Testis (tissue), 5 donors: ENCODE measurements at places on chromosomes 12 and 14.

- H3K36me3 ChIP-seq, result no peaks in the 10 kb centered on the region
- no peaks in the 10 kb centered on the region for H3K27me3 ChIP-seq
- no peak for DNase-seq
- H3K4me1 ChIP-seq, result no peaks in the 10 kb centered on the region
Measured at GRCh38 chr14:97603201-97603600, 806.0 kb downstream of the VRK1 start.

DNA sequence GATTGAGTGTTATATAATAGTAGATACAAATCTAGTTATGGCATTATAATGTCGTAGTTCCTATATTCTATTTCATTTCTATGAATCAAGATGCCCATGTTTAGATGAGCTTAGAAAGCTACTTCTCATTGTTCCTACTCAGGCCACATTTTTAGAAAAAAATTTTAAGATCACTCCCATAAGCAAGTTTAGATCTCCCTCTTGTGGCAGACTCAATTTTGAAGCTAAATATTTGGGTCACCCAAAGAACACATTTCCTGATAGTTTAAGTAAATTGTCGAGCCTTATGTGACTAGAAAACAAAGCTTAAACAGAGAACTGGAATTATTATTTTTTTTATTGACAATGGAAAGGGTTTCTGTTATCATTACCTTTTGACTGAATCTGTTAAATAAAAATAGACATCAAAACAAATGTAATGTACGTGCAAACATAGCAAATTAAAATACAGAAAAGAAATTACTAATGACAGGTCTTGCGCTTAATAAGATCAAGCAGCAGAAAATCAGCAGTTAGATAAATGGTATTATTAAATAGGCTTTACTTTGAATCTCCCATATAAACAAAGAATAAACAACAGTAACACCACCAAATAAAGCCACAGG is 180.2 kb downstream of the ACSS3 start:
- H3K36me3 ChIP-seq, result no peaks in the 10 kb centered on the region
- H3K27me3 ChIP-seq, result no peaks in the 10 kb centered on the region
- H3K27ac ChIP-seq, result no peak overlapping the region
- DNase-seq, result no peak

DNA sequence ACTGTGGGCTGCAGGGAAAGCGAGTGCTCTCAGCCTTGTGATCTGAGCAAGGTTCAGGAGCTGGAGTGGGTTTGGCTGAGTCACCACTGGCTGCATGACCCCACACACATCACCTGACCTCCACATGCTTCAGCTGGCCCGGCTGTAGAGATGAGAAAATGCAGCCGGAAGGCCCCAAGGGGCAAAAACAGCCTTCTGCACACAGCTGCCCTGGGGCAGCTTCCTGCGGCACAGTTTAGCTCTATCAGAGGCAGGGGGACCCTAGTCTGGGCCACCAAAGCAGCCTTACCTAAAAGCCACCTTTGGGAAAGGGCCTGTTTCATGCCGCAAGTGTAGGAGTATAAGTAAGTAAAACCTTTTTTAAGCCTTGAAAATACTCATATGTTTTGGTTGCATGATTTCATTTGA is 123.3 kb downstream of the SSPN start:
- H3K27ac ChIP-seq, result no peak overlapping the region
- no peaks in the 10 kb centered on the region for H3K27me3 ChIP-seq
- no peaks in the 10 kb centered on the region for H3K36me3 ChIP-seq
- peak; percentile 80 for DNase-seq

DNA sequence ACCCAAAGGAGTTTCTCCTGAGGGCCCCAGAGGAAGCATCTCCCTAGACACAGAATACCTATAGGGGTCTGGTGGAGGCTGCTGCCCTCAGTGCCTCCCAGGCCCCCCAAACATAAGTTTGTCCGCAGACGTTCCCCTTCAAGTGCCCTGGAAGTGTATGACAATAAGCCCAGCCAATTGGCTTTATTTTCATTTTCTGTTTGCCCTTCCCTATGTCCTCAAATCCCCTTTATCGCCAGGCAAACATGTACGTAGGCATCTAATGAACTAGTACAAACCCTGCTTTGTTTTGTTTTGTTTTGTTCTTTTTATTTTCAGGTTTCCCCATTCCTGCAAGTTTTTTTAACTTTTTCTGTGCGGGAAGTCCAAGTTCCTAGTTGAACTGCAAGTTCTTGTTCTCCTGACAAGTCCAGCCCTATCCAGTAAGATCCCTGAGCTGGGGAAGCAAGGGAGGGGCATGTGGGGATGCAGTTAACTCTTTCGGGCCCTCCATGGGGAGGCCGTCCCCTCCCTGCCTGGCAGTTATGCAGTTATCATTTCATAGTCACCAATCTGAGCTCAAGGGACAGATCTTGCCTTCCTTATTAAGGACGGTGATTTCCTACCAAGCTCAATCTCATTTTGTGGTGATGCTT is 141.9 kb downstream of the KCNA5 start:
- peak overlapping the region; percentile 12 for H3K4me3 ChIP-seq
- no peaks in the 10 kb centered on the region for H3K36me3 ChIP-seq
- DNase-seq, result no peak
- no peaks in the 10 kb centered on the region for H3K4me1 ChIP-seq
- no peaks in the 10 kb centered on the region for H3K27me3 ChIP-seq
- no peak overlapping the region for H3K27ac ChIP-seq

GRCh38 chr12:107891967-107892366 is 117.5 kb downstream of the ASCL4 start:
- H3K27ac ChIP-seq, result no peak overlapping the region
- peak; percentile 40 for DNase-seq
- H3K4me3 ChIP-seq, result no peak overlapping the region
- no peaks in the 10 kb centered on the region for H3K27me3 ChIP-seq
- no peaks in the 10 kb centered on the region for H3K36me3 ChIP-seq
- H3K4me1 ChIP-seq, result no peaks in the 10 kb centered on the region

DNA sequence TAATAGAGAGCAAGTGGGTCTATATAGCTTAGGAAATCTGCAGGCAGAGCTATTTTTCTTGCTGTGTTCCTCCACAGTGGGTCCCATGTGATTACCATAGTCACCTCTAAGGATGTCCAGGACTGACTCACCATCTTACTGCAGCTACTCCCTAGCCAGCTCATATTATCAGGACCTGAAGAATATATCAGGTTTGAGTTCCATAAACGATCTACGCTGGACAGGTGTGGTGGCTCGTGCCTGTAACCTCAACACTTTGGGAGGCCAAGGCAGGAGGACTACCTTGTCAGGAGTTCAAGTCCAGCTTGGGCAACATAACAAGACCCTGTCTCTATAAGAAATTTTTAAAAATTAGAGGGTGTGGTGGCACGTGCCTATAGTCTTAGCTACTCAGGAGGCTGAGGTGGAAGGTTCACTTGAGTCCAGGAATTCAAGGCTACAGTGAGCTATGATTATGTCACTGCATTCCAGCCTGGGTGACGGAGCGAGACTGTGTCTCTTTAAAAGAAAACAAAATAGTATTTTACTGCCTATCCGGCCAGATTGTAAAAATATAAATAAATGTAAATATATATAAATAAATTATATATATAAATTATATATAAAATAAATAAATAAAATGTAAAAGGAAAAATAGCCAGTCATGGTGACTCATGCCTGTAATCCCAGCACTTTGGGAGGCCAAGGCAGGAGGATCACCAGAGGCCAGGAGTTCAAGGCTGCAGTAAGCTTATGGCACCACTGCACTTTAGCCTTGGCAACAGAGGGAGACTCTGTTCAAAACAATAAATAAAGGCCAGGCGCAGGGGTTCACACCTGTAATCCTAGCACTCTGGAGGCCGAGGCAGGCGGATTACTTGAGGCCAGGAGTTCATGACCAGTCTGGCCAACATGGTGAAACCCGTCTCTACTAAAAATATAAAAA is 6.9 kb upstream of the SPRYD4 start:
- no peaks in the 10 kb centered on the region for H3K36me3 ChIP-seq
- DNase-seq, result no peak
- H3K4me3 ChIP-seq, result no peak overlapping the region
- H3K27me3 ChIP-seq, result no peaks in the 10 kb centered on the region
- H3K4me1 ChIP-seq, result no peaks in the 10 kb centered on the region

GRCh38 chr12:72094490-72094889 is 155.8 kb downstream of the TPH2 start:
- H3K27me3 ChIP-seq, result no peaks in the 10 kb centered on the region
- no peaks in the 10 kb centered on the region for H3K4me1 ChIP-seq
- H3K4me3 ChIP-seq, result no peak overlapping the region
- no peaks in the 10 kb centered on the region for H3K36me3 ChIP-seq

- DNase-seq, result peak; percentile 29
- H3K27ac ChIP-seq, result no peak overlapping the region
- no peaks in the 10 kb centered on the region for H3K27me3 ChIP-seq
- H3K4me1 ChIP-seq, result no peaks in the 10 kb centered on the region
- no peaks in the 10 kb centered on the region for H3K36me3 ChIP-seq
Measured at GRCh38 chr14:93788543-93789227, 400 bp upstream of the PRIMA1 start.

DNA sequence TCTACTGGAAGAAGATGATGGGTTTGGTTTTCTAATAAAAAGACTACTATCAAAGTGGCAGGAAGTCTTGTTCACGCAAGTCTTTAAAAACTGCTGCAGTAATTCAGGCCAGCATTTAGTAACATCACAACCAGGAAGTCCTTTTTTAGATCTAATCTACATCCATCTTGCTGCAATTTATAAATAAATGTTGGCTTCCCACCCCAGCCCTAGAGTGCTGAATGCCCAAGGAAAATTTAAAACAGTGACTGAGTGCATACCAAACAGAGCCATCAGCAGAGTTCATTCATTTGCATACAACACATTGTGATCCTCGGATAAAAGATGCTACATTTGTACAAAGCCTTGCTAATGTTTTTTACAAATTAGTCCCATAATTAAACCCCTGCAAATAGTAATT is 72.1 kb downstream of the PHLDA1 start:
- no peak overlapping the region for H3K4me3 ChIP-seq
- H3K4me1 ChIP-seq, result no peaks in the 10 kb centered on the region
- H3K27ac ChIP-seq, result no peak overlapping the region
- DNase-seq, result no peak
- H3K36me3 ChIP-seq, result no peaks in the 10 kb centered on the region

DNA sequence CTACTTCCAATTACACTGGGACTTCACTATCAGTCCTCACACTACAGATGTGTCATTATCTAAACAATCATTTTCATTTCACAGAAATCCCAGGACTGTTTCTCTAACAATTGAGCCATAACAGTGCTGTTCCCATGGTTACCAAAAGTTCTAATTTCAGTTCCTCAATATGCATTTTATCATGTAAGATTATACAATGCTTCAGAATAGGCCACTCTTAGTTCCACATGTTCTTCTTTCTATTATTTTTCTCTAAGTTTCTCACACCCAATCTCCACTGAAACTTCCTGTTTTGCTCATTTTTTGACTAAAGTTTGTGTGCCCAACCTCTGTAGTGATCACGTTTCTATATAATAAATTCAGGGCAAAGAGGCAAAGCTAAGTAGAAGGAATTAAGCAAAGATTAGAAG is 185.8 kb downstream of the DUSP6 start:
- no peak overlapping the region for H3K4me3 ChIP-seq
- H3K4me1 ChIP-seq, result no peaks in the 10 kb centered on the region
- H3K27me3 ChIP-seq, result no peaks in the 10 kb centered on the region
- no peak overlapping the region for H3K27ac ChIP-seq

DNA sequence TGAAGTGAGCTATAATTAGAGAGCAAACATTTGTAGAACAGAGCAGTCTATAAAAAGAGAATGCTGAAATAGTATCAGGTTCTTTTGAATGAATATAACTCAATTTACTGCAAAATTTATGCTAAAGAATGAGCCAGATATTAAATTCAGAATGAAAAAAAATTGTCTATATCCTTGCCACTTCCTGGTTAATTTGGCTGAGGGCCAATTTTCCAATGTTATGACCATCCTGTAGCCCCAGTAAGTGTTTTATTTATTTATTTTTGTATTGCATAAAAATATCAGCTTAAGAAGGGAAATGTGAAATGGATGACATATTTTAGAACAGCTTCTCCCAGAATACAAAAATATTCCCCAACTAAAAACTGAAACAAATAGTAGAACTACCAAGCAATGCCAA is 263.4 kb downstream of the SOX5 start:
- H3K27me3 ChIP-seq, result no peaks in the 10 kb centered on the region
- DNase-seq, result no peak
- H3K4me1 ChIP-seq, result no peaks in the 10 kb centered on the region
- H3K27ac ChIP-seq, result no peak overlapping the region

DNA sequence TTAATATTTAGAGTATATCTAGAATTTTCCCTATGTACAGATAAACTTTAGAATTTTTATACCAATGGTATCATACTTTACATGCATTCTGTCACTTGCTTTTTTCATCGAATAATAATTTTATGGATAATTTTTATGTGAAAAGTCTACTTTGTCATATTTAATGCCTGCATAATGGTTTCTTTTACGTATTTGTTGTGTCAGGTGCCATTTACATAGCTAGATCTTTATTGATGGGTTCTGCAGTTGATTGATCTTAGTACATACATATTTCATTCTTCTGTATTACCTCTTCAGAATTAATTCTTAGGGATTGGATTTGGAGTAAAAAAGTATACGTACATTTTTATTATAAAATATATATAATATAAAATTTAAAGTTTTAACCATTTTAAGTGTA is 77.7 kb upstream of the NEDD1 start:
- H3K27me3 ChIP-seq, result no peaks in the 10 kb centered on the region
- H3K27ac ChIP-seq, result no peak overlapping the region
- DNase-seq, result no peak
- no peaks in the 10 kb centered on the region for H3K4me1 ChIP-seq

- DNase-seq, result peak; percentile 63
- no peaks in the 10 kb centered on the region for H3K4me1 ChIP-seq
- no peaks in the 10 kb centered on the region for H3K27me3 ChIP-seq
- H3K36me3 ChIP-seq, result no peaks in the 10 kb centered on the region
- no peak overlapping the region for H3K27ac ChIP-seq
Measured at GRCh38 chr12:67161322-67161918, 107.7 kb upstream of the CAND1 start.

GRCh38 chr12:132660052-132660451 is 27.1 kb downstream of the POLE start:
- H3K36me3 ChIP-seq, result no peaks in the 10 kb centered on the region
- no peaks in the 10 kb centered on the region for H3K4me1 ChIP-seq
- H3K27ac ChIP-seq, result no peak overlapping the region
- H3K27me3 ChIP-seq, result no peaks in the 10 kb centered on the region
- no peak overlapping the region for H3K4me3 ChIP-seq

GRCh38 chr14:91942946-91943345 is 4.5 kb downstream of the FBLN5 start:
- no peaks in the 10 kb centered on the region for H3K36me3 ChIP-seq
- no peaks in the 10 kb centered on the region for H3K27me3 ChIP-seq
- no peak overlapping the region for H3K27ac ChIP-seq
- H3K4me3 ChIP-seq, result no peak overlapping the region

- H3K27me3 ChIP-seq, result no peaks in the 10 kb centered on the region
- H3K36me3 ChIP-seq, result no peaks in the 10 kb centered on the region
- H3K4me3 ChIP-seq, result no peak overlapping the region
- H3K27ac ChIP-seq, result no peak overlapping the region
- DNase-seq, result no peak
Measured at GRCh38 chr14:99706107-99706900, 22.2 kb downstream of the CYP46A1 start.
